ENCODE measurements at places on chromosomes 16 and 17. TPM values are rescaled to one million over a fixed set of nuclear protein-coding genes. Genes with fewer than 3 reads are reported as not detected.
A peak's percentile ranks its signal among the peaks of the same experiment; 100 is the strongest.

The SLC5A10 gene
- not detected for total RNA-seq

The KRTAP2-4 gene
- not detected for total RNA-seq

- DNase-seq, result peak; percentile 98
Observed at GRCh38 chr16:87950765-87951551, at the start of gene BANP. Gene BANP, plus strand, starts transcription at chr16:87951434. Its CDS starts 23,682 bp downstream, at chr16:87975116.

- DNase-seq, result no peak
Observed at GRCh38 chr16:4110680-4111079, 5.6 kb downstream of the ADCY9 start.

DNA sequence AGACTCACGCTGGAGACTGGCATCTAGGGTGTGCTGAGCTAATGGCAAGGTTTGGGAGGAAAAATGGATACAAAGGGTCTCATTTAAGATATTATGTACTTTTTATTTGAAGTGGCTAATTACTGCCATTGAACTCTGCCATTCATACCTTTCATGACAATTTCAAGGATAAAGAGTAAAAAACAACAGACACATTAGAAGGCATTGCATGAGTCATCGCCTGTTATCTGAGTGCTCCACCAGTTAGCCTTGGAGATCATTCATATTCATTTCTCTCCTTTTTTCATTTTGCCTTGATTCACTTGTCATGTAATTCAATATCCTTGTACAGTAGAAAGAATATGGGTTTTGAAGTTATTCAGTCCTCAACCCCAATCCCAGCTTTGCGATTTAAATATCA is 109.5 kb downstream of the CDH8 start:
- DNase-seq, result no peak

- DNase-seq, result no peak
Observed at GRCh38 chr16:48413272-48413671, 28.1 kb upstream of the SIAH1 start.

All from fibroblast of villous mesenchyme (primary cell).